Osteoblast (primary cell): ENCODE measurements at places on chromosomes 16 and 17. TPM values are rescaled to one million over a fixed set of nuclear protein-coding genes. Genes with fewer than 3 reads are reported as not detected.

DNA sequence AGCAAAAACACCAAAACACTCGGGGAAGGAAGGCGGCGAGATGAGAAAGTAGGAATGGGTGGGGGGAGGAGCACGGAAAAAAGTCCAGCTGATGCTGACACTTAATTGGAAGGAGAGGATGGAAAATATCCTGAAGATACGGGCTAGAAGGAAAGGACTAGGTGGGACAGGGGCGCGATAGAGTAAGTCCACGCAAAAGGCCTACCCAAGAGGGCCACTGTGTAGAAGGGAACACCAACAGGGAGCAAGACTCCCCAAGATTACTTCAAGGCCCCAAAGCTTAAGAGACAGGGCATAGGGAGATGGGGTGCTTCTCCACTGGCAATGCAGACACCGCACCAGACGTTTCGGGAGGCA lies 736 bp downstream of the APPBP2 start:
- DNase-seq = peak; percentile 71

GRCh38 chr17:39706921-39707337 lies 7.1 kb downstream of the ERBB2 start:
- peak; percentile 17 for DNase-seq

DNA sequence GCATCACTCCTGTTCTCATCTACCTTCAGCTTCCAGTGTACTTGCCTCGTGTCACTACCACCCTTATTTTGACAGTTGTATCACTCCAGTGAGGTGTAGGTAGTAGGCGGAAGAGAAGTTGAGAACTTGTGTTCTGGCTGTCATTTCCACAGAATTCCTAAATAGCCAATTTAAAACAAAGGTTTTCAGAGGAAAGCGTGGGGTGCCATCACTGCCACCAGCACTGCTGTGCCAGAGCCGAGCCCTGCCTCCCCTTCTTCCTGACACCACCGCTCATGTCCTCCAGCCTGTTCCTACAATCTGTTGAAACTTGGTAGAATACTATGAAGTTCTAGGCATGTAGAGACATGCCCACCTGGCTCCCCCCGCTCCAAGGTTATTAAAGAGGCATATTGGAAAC lies 215.8 kb downstream of the TANC2 start:
- no peak for DNase-seq

DNA sequence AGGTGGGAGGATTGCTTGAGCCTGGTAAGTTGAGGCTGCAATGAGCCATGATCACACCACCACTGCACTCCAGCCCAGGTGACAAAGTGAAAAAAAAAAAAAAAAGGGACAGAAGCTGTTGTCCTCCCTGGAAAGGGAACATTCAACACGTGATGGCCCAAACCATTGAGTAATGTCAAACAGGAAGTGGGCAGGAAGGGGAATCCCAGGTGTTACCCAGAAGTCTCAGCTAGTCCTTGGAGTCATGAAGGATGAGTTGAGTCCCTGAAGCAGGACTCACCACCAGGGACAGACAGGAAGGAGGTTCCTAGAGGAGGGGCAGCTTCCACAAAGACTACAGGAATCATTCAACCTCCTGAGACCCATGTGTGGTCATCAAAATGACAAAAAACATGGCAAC lies 19.8 kb upstream of the CMIP start:
- DNase-seq = no peak

DNA sequence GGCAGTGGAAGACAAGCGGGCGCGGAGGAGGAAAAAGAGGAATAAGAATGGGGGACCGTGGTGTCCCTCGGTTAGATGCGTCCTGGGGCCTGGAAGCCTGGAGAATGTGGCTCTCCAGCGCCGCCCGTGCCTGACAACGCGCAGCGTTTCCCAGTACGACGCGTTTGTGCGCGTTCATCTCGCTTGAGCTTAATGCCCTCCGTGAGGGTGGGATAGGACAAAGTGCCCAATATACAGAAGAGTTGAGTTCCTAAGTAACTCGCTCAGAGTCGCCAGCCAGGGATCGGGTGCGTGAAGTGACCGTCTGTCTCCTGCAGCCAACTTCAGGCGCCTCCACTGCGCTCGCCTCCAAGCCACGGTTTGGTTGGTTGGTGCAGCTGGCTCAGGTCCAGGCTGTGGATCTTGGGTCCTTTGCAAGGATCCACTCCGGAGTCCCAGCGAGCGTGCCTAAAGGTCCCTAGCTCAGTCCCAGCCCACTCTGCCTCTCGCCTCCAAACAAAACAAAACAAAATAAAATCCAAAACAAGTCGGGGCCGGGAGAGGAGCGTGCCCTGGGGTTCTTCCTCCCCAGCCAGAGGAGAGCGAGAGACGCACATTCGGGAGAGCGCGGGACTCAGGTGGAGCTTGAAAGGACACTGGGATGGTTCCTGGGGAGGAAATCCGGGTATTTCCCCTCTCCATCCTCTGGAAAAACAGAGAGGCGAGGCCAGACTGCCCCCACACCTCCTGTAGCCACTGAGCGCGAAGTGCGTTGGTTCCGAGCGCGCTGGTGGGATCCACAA lies 974 bp downstream of the GALR2 start:
- peak; percentile 88 for DNase-seq

KRT12 gene
- total RNA-seq = not detected in 2 replicates

DNA sequence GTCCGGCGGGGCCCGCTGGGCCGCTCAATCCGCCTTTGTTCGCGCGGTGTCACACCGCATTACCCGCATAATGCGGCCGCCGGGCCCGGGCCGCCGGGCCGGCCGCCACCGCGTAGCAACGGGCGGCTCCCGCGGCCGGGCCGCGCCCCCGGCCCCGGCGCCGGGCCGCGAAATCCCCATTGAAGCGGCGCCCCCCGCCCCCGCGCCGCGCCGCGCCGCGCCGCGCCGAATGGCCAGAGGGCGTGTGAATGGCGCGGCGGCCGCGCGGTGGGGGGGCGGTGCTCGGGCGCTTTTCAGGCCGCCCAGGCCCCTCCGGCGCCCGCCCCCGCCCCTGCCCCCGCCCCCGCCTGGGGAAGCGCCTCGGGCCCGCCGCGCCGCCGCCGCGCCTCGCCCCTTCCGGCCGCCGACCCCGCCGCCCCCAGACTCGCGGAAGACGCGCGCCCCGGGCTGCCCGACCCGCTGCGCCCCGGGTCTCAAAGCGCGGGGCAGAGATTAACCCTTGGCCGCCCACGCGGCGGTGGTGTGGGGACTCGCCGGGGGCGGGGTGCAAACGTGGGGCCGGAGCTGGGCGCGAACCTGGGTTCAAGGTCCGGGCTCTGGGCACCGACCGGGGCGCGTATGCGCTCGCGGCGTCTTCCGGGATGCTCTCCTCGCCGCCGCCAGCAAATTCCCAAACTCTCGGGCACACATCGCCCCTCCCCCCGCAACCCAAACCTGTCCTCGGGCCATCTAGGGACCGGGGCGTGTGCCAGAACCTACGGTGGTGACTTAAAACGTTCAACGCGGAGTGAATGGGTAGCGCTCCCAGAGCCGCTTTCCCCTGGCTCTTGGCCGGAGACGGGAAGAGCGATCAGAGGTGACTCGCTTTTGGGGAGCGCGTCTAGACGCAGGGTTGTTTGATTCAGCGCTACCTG lies 46.7 kb downstream of the WNT3 start:
- peak; percentile 90 for DNase-seq

ALOX12 gene
- total RNA-seq = not detected in 2 replicates

NUPR1 gene
- total RNA-seq = 27.9 and 31.5 TPM in 2 replicates

- peak; percentile 69 for DNase-seq
These were observed 304.6 kb upstream of the CDH11 start for GRCh38 chr16:65426484-65426883.

DNA sequence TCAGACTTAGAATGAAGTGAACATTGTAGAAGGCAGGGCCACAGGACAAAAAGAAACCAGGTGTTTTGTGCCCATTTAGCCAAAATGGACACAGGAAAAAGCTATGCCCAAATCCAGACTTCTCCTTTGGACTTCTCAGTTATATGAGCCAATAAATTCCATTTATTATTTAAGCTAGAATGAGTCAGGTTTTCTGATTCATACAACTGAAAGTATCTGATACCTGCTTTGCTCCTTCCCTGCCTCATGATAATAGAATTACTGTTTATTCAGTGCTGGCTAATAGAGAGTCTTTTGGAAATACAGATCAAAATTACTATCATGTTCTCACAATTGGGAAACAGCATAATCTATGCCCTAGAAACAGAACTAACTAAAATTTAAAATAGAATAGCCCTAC lies 8.7 kb upstream of the CPD start:
- DNase-seq = no peak

GRCh38 chr17:42005166-42005565 lies 12.1 kb downstream of the DNAJC7 start:
- no peak for DNase-seq

GRCh38 chr17:2138318-2138717 lies 83.4 kb downstream of the HIC1 start:
- DNase-seq = no peak

SLFN12L gene
- 0.36 and 0.88 TPM in 2 replicates for total RNA-seq

DNA sequence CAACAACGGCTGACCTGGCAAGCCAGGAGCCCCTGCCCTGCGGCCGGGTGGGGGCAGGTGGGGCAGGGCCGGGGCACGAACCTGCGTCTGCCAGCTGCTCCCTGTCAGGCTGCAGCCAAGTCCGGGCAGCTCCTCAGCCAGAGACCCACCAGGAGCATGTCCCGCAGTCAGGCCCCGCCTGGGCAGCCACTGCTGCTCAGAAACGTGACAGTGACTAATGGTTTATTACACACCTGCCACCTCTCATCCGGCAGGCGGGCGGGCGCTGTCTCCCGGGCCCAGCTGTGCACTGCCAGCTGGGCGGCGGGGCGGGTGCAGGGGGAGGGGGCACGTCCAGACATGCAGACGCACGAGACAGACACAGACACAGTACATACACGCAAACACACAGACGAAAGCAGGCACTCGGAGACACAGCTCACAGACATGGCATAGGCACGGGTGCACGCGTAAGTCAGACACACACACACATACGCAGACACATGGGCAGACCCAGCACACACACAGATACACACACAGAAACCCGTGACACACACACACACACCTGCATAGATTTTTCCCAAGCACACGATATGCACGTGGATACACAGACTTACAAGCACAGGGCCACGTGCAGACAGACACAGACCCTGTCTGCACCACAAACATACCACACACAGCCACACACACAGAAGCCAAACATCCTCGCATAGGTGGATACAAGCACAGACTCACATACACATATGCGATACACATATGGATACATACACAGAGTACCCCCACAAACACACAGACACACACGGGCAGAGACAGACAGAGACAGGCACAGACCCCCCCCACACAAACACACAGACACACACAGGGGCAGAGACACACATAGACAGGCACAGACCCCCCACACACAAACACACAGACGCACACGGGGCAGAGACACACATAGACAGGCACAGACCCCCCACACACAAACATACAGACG lies 248.3 kb upstream of the CIBAR2 start:
- no peak for DNase-seq

HBQ1 gene
- not detected in 2 replicates for total RNA-seq

- peak; percentile 89 for DNase-seq
These were observed 349.2 kb upstream of the HSBP1 start for GRCh38 chr16:83458612-83459011.
